Ovary (tissue), 10 donors: ENCODE measurements at places on chromosomes 11 and 22.

DNA sequence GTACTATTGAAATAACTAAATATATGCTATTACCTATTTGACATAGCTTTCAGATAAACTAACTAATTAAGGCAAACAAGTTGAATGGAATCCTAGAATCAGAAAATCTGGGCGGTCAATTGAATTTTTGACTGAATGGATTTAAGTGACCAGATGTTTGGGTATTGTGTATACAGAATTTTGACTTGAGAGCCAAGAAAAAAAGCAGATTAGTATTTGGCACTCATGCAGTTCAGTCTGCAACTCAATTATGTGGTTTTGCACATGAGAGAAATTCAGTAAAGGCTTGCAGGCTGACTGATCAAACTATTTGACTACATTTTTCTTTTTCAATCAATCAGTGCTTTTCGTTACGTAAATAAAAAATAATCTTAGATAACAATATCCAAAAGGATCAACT is 254.8 kb downstream of the GUCY1A2 start:
- DNase-seq, result no peak

- no peak for DNase-seq
These were observed 3.2 kb downstream of the ST14 start for GRCh38 chr11:130162733-130163132.

DNA sequence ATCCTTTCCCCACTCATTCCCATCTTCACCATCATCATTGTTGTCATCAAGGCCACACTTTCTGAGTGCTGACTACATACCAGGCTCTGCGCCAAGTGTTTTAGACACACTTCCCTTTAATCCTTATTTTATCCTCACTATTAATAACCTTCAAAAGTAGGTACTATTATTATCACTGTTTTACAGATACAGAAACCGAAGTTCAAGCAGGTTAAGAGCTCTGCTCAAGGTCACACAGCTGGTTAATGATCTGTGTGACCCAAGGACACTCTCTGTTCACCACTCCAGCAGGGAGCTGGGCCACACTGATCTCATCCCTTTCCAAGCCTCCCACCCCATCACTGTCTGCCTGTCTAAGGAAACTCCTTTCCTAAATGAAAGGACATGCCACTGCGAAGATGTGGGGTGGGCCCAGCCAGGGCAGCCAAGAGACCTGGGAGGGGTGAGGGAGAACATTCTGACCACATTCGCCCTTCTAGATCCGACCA is 17.2 kb upstream of the TSKU start:
- no peak for DNase-seq

GRCh38 chr22:19466848-19467752 is 11.9 kb downstream of the UFD1 start:
- DNase-seq, result no peak

DNA sequence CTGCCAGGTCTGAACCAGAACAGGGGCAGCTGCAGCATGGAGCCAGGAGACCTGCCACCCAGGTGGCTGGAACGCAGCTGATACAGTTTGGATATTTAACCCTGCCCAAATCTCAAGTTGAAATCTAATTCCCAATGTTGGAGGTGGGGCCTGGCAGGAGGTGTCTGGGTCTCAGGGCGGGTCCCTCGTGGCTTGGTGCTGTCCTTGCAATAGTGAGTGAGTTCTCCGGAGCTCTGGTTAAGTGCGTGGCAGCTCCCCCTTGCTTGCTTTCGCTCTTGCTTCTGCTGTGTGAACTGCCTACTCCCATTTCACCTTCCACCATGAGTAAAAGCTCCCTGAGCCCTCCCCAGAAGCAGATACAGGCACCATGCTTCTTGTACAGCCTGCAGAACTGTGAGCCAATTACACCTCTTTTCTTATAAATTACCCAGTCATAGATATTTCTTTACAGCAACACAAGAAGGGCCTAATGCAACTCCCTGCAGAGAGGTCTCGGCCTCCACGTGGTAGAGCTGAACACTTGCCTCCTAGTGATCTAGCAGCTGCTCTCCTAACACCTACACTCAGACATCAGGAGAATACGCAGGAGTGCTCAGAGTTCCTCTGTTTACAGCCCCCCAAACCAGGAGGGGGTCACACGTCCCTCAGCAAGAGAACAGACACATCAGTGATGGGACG is 203.7 kb downstream of the CTTN start:
- no peak for DNase-seq

- DNase-seq, result no peak
These were observed 24.4 kb upstream of the SMIM35 start for GRCh38 chr11:118111019-118111743.

DNA sequence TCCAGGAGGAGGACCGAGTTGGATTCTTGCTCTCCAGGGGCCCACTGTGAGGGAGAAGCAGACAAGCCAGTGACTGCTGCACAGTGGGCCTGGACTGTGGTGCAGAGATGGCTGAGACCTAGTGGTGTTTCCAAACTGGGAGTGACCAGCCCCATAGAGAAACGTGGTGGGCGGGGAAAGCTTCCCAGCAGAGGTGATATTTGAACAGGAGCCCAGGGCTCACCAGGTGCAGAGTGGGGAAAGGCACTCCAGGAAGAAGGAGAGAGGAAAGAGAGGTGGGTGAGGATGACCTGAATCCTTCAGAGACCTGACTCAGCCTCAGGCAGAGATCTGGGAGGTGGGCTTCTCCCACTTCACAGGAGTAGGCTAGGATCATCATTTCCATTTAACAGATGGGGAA is 52.1 kb upstream of the RASD2 start:
- no peak for DNase-seq

DNA sequence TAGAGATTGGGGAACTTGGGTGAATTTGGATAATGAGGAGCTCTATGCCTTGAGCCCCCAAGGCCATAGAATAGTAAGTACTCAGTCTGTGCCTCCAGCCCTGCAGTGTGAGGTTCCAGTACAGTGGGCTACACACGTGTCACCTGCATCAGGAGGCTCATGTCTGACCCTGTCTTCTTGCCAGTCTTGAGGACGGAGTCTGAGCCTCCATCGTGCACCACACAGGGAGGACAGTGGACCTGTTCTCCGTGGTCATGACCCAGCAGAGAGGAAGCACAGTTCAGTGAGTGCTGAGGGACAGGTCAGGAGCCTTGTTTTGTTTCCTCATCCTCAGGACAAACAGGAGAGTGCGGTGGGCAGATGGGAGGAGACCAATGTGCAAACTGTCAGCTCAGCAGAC is 30.8 kb downstream of the RPS13 start:
- no peak for DNase-seq

DNA sequence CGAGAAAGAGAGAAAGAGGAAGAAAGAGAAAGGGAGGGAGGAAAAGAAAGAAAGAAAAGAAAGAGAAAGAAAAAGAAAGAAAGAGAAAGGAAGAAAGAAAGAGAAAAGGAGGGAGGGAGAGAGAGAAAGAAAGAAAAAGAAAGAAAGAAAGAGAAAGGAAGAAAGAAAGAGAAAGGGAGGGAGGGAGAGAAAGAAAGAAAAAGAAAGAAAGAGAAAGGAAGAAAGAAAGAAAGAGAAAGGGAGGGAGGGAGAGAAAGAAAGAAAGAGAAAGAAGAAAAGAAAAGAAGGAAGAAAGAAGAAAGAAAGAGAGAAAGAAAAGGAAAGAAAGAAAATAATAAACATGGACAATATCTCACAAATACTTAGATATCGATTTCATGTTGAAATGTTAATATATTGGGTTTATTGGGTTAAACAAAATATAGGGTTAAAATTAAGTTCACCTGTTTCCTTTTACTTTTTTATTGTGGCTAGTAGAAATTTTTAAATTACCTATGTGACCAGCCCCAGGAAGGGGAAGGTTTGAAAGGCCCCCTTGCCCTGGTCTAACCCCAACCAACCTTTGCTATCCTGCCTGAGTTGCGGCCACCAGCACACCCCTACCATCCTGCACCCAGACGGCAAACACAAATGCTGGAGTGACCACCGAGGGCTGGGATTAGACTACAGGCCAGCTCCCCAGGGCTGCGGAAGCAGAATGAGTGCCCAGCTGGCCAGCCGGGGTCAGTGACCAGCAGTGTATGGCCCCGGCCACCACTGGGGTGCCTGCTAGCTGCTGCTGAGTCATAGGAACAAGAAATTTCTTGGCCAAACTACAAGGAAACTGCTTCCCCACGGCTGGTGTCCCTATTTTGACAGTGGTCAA is 81.0 kb upstream of the FGF3 start:
- no peak for DNase-seq

DNA sequence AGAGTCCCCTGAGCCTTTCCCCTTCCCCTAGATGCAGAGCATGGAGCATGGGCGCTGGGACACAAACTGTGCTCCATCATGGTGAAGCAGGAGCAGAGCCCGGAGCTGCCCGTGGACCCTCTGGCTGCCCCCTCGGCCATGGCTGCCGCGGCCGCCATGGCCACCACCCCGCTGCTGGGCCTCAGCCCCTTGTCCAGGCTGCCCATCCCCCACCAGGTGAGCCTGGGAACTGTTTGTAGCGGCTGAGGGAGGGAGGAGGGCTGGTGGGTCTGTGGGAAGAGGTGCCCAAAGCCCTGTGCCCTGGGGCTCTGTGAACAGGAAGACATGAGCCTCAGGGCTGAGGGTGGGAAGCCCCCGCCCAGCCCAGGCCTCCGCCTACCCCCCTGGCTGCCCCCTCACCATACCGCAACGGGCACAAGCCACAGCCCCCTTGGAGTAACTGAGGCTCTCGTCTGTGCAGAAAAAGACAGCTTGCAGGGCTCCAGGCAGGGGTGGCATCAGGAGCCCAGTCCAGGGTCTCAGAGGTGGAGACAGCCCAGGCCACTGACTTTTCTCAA is 30.4 kb downstream of the CREB3L1 start:
- no peak for DNase-seq
